ENCODE measurements at places on chromosomes 11 and 22.

GRCh38 chr11:109783014-109783413 lies 310.2 kb upstream of the ZC3H12C start:
- no peaks in the 10 kb centered on the region for H3K27me3 ChIP-seq
- DNase-seq, result no peak
- H3K36me3 ChIP-seq, result no peaks in the 10 kb centered on the region
- no peak overlapping the region for H3K27ac ChIP-seq

GRCh38 chr22:37804352-37804880 lies 3.3 kb upstream of the GCAT start:
- H3K4me3 ChIP-seq, result peak overlapping the region; percentile 62
- DNase-seq, result no peak
- H3K36me3 ChIP-seq, result peaks cover 3% of the 10 kb centered on the region
- peaks cover 86% of the 10 kb centered on the region for H3K27me3 ChIP-seq

DNA sequence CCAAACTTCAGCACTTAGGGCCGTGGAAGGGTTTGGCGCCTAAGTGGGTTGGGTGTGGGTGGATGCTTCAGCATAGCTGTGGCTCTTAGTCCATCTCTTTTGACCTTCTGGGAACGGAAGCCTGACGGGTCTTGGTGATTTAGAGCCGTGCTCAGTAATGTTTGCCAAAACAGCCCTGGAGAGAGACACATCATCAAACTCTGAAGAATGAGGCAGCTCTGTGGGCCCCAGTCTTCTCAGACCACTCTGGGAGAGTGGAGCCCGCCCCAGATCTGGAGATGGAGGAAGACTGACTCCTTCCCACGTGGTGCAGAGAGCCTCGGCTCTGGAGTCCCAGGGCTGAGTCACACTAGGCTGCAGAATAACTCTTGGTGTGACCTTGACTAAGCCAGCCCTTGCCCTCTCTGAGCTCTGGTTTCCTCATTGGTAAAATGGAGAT lies 168.9 kb downstream of the C11orf91 start:
- no peaks in the 10 kb centered on the region for H3K27me3 ChIP-seq
- DNase-seq, result no peak
- H3K4me3 ChIP-seq, result no peak overlapping the region
- H3K4me1 ChIP-seq, result no peaks in the 10 kb centered on the region
- no peak overlapping the region for H3K27ac ChIP-seq

- H3K27me3 ChIP-seq, result peaks cover 10% of the 10 kb centered on the region
- H3K36me3 ChIP-seq, result no peaks in the 10 kb centered on the region
- no peaks in the 10 kb centered on the region for H3K4me1 ChIP-seq
- H3K4me3 ChIP-seq, result no peak overlapping the region
Measured at GRCh38 chr11:71406681-71407080, 41.5 kb downstream of the DHCR7 start.

DNA sequence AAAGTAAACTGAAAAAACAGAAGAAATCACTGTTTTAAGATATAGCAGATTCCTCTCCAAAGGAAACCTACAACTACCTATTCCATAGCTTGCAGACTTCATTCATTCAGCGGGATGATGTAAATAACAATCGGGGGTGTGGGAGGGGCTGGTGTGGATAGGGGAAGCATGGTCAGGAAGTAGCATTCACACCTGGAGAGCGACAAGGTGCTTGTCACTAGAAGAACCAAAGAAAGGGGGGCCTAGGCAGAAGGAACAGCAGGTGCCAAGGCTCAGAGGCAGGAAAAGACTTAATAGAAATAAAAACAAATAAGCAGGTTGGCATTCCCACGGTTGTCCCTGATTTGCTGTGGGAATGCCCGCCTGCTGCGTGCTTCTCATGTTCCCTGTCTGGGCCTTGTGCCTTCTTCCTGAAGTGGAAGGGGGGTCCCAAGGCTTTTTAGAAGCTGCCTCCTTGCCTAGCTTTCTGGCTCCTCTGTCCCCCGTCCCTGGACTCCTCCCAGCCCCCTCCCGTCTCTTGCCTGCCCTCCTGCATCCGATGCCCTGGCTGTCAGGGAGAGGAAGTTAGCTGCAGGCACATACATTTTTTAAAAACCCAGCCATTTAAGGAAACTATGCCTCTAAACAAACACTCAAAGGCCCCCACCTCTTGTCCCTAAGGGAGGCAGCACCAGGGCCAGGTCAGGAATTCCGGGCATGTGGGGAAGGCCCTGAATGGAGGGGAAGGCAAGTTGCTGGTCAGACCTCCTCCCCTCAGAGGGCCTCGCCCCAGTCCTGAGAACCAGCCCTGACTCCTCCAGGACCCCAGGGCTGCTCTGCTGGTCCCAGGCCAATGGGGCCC lies 54.7 kb upstream of the PRDM11 start:
- DNase-seq, result no peak
- H3K4me3 ChIP-seq, result no peak overlapping the region

DNA sequence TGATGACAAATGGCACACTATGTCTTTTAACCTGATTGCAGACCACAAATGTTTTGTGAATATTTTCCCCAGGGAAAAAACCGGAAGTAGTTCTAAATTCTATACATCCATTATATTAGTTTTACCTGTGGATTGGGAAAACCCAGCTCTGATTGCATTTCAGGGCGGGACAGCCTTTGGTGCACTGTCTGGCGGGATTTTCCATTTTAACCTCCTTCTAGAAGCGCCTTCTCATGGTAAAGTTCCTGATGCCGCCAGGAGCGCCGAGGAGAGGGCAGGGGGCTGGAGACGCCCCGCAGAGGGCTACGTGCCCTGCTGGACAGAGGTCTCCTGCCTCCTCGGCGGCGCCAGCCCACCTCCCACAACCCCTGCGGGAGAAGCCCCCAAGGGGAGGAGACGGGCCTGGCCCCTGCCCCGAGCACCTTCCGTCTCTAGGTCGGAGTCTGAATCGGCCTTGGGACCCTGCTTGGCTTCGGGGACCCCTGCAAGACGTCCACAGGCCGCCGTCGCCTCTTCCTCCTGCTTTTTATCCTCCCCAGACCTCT lies 1.2 kb upstream of the P2RX6 start:
- peaks cover 22% of the 10 kb centered on the region for H3K4me1 ChIP-seq
- no peaks in the 10 kb centered on the region for H3K36me3 ChIP-seq
- DNase-seq, result no peak
- peak overlapping the region; percentile 62 for H3K4me3 ChIP-seq

- no peak for DNase-seq
- H3K27me3 ChIP-seq, result no peaks in the 10 kb centered on the region
- H3K4me3 ChIP-seq, result no peak overlapping the region
- no peaks in the 10 kb centered on the region for H3K36me3 ChIP-seq
Measured at GRCh38 chr11:69659591-69659990, 15.6 kb downstream of the LTO1 start.

DNA sequence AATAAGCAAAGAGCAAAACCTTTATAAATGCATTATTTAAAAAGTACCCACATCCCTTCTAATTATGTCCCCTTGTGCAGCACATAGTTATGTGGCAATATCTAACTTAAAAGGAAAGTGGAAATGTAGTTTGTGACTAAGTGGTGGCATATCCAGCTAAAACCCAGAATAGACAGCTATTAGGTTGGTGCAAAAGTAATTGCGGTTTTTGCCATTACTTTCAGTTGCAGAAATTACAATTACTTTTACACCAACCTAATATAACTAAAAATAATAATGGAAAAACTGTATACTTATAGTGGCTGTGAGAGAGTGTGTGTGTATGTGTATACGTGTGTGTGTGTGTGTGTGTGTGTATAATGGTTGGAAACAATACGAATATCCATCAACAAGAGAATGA lies 1108.1 kb upstream of the CNTN5 start:
- H3K4me1 ChIP-seq, result no peaks in the 10 kb centered on the region
- no peak overlapping the region for H3K27ac ChIP-seq
- H3K36me3 ChIP-seq, result no peaks in the 10 kb centered on the region
- no peaks in the 10 kb centered on the region for H3K27me3 ChIP-seq

DNA sequence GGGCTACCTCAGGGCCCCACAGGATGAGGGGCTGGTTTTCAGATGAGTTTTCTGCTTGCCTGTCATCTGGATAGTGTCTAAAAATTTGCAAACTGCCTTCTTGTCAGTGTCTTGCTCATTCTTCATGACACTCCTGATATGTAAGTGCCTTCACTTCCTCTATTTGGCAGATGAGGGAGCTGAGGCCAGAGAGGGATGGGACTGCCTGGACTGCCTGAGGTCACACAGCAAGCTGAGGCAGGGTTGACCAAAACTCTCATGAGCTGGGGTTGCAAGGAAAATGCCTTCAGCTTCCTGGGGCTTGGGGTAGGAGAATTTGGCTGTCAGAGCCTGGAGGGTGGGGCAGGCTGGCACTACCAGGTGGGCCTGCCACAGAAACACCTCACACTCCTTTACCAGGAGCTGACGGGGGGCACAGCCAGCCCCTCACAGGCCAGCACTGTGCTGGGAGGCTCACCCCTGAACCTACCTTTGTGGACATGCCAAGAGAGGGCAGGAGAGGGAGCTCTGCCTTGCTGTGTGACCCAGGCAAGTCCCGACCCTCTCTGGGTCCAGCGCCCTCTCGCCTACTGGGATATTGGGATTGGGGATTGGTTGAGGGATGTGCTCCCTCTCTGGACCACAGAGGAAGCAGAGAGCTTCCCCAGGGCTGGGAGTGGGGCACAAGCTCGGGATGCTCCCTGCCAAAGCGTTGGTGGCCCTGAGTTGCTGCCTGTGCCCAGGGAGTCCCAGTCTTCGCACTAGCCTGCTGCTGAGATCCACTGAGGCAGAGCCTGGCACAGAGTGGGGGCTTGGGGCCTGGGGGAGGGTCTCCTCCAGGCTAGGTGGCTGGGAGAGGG lies 1.9 kb upstream of the P2RY6 start:
- H3K4me1 ChIP-seq, result no peaks in the 10 kb centered on the region
- no peak overlapping the region for H3K4me3 ChIP-seq
- peaks cover 75% of the 10 kb centered on the region for H3K27me3 ChIP-seq
- H3K27ac ChIP-seq, result no peak overlapping the region
